ENCODE measurements at places on chromosomes 1 and 21.

- DNase-seq, result no peak
These were observed 46.8 kb downstream of the USP24 start for GRCh38 chr1:55168353-55168752.

- DNase-seq, result no peak
These were observed 89.4 kb downstream of the GRIK3 start for GRCh38 chr1:36944883-36945282.

- DNase-seq, result no peak
These were observed 25.2 kb downstream of the PDE4B start for GRCh38 chr1:65817891-65818290.

DNA sequence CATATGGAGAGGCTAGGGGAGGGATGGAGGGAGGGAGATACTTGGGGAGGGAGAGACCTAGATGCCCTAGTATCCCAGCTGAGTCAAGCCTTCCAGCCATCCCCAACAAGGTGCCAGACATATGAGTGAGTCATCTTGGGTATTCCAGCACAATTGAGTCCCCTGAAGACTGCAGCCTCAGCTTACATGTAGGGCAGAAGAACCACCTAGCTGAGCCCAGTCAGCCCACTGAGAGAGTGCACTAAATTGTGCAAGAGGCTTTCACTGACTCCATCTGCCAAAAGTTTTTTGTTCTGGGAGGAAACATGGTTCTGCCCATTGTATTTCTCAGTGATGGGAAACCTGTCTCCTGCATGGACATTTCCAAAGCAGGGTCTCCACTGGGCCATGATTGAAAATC, 76.4 kb downstream of the FOXD2 start:
- DNase-seq, result no peak

DNA sequence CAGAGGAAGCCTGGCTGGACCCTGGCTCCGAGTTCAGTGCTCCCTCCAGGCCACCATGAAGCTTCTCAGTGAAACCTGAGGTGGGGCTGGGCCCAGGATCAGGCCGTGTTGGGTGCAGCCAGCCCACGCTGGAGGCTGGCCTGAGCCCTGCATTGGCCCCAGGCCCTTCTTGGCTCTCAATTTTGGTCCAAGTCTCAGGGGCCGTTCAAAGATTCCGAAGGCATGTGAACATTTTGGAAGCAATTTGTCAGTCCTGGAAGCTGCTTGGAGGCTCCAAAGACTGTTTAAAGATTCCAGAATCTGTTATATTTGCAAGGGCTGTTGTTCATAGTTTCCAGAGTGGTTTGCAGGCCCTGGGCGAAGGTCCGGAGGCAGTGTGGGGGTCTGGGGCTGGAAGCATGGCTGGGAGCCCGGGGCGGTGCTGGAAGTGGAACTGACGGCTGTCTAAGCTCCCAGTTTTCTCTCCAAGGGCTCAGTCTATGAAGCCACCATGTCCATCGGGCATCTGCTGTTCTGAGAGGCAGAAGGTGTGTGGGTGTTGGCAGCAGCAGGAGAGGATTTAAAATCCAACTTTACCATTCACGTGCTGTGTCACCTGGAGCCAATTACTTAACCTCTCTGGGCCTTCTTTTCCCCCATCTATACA, 104.9 kb downstream of the EPHB2 start:
- DNase-seq, result no peak

GRCh38 chr21:38439426-38439825, 58.9 kb downstream of the ERG start:
- no peak for DNase-seq

GRCh38 chr1:226520640-226521355, 27.8 kb upstream of the STUM start:
- DNase-seq, result no peak

DNA sequence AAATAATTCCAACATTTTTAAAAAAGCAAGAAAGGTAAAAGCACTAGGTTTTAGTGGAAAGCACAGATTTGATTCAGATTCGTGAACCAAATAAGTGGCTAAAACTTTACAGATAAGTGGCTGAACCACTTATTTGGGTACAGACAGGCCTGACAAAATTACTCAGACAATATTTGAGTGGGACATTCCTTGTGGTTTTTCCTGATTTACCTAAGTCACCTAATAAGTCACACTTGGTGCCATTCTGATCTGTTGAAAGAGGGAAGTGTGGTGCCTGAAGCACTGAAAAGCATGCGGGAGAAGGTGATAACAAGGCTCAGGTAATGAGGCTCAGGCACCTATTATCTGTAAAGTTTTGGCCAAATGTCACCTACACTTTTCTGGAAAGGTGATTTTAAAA, 81.6 kb upstream of the CD55 start:
- DNase-seq, result no peak

GRCh38 chr1:54581621-54582035, 33.6 kb downstream of the ACOT11 start:
- no peak for DNase-seq

- no peak for DNase-seq
These were observed 4.4 kb downstream of the KCNN3 start for GRCh38 chr1:154865442-154866256.

- no peak for DNase-seq
These were observed 209.5 kb upstream of the POU3F1 start for GRCh38 chr1:38256072-38256471.

Measured in NCI-H1436 (cell line).